ENCODE measurements at places on chromosomes 5 and 9.

DNA sequence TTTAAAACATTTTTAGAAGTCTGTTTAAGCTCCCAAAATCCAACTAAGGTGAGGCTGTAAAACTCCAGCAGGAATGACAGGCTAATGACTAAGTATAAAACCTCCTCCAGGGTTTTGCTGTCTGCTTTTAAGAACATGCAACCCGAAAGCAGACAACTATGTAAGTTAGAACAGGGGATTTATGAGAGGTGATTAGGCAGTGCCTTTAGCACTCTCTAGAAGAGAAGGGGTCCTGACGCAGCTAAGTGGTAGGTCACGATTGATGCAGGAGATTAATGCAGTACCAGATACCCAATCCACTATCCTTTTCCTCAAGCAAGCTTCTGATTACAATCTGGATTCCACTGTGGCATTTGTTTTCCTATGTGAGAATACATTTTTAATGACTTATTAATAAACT lies 25.9 kb downstream of the HOMER1 start:
- DNase-seq: no peak

- DNase-seq: peak; percentile 33
These were observed 10.5 kb upstream of the OLFM1 start for GRCh38 chr9:135076876-135077430.

- no peak for DNase-seq
These were observed 83.7 kb upstream of the IL12B start for GRCh38 chr5:159414021-159414420.

- no peak for DNase-seq
These were observed 25.9 kb downstream of the CSF1R start for GRCh38 chr5:150060471-150060870.

GRCh38 chr5:114649878-114650277 lies 288.0 kb downstream of the KCNN2 start:
- no peak for DNase-seq

- DNase-seq: no peak
These were observed 269.6 kb upstream of the DAP start for GRCh38 chr5:11030671-11031070.

DNA sequence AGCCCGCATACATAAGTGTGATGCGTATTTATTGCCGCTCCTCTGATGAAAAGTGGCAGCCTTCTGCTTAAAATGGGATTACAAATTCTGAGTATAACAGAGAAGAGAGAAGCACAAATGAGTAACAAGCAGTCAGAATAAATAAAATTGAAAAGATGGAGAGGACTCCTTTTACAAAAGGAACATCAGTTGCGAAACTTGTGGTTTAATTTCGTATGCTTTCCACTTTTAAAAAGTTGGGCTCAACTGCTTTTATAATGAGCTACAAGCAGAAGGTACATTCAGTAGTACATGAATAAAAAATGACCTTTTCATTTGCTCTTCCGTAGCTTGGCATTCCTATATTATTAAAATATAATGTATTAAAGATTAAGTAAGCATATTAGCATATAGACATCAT lies 320.0 kb downstream of the FBXL17 start:
- DNase-seq: no peak

DNA sequence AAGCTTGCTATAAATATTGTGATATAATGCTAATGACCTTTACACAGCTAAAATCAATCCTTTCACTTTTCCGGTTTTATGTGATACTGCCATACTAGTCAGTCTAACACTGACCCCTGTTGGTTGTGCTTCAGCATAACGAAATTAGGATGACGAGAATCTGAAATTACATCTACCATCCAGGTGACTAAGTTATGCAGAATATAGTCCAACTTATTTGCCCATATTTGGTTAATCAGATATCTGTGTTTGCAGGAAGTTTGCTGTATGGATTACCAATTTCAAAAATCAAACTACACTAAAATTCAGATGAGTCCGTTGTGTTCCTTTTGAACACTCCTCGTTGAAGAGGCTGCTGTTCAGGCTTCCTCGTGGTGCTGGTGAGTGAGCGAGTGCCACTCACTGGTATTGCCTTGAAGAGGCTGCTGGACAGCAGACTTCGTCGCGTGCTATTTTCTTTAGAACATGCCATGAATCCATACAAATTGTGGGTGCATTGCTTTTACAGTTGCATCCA lies 32.5 kb downstream of the TENT4A start:
- peak; percentile 39 for DNase-seq

- DNase-seq: no peak
These were observed 96.8 kb upstream of the MAP1B start for GRCh38 chr5:72010430-72010829.

- no peak for DNase-seq
These were observed 488.9 kb upstream of the TNC start for GRCh38 chr9:115606838-115607237.

- DNase-seq: no peak
These were observed 2.6 kb downstream of the GLIS3 start for GRCh38 chr9:4297151-4297785.

DNA sequence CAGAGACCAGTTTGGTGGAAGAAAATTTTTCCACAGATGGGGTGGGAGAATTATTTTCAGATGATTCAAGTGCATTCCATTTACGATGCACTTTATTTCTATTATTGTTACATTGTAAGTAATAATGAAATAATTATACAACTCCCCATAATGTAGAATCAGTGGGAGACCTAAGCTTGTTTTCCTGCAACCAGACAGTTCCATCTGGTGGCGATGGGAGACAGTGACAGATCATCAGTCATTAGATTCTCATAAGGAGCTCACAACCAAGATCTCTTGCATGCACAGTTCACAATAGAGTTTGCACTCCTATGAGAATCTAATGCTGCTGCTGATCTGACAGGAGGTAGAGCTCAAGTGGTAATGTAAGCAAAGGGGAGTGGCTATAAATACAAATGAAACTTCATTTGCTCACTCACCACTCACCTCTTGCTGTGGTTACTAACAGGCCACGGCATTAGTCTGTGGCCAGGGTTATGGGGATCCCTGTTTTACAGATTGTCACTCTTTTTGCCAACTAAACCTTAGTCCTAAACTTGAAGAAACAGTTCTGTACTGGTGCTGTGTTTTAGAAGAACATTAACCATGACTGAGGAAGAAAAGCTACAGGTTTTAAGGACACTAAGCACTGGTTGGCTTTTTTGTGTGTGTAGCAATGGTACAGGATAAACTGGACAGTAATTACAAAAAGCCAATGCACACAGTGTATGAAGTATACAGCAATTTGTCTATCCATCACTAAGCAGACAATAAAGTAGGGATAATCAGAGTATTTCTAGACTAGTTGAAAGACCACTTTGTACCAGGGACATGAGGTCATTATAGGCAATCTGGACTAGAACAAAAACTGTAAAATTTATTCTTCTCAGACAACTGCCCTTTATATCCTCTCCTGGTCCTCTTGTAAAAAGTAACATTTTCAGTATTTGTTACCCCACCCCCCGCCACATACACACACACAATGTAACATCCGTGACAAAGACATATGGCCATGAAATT lies 9.9 kb downstream of the TMEM232 start:
- no peak for DNase-seq

DNA sequence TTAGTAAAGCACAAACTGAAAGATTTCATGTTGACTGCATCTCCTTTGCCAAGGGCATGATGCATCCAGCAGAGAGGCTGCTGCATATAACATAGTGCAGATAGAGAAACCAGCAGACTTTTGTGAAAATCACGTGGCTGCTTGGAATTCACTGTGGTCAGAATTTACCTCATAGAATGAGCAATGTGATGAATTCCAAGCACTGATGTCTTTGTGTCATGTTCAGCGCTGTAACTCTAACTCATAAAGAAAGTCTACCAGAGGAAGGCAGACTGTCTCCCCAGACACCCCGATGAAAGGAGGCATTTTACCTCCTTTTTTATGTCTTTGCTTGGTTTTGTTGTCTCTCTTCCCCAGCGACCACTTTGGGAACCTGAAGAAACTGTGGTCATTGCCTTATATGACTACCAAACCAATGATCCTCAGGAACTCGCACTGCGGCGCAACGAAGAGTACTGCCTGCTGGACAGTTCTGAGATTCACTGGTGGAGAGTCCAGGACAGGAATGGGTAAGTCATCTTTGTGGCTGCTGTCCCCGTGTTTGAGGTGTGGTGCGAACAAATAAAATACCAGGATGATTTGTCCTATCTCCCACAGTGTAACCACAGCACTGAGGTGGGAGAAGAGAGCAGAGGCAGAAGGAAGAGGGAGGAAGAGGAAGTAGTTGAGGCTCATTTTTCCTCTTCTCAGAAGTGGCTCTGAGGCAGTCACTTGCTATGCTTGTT lies 42.0 kb downstream of the ITK start:
- no peak for DNase-seq

GRCh38 chr5:177303925-177304391 lies 359 bp downstream of the PRELID1 start:
- peak; percentile 31 for DNase-seq

GRCh38 chr9:90176901-90177300 lies 465.7 kb downstream of the DIRAS2 start:
- no peak for DNase-seq

GRCh38 chr5:72386639-72387038 lies 66.5 kb downstream of the PTCD2 start:
- DNase-seq: no peak

GRCh38 chr5:176697267-176697933 lies 50.1 kb downstream of the TSPAN17 start:
- no peak for DNase-seq

DNA sequence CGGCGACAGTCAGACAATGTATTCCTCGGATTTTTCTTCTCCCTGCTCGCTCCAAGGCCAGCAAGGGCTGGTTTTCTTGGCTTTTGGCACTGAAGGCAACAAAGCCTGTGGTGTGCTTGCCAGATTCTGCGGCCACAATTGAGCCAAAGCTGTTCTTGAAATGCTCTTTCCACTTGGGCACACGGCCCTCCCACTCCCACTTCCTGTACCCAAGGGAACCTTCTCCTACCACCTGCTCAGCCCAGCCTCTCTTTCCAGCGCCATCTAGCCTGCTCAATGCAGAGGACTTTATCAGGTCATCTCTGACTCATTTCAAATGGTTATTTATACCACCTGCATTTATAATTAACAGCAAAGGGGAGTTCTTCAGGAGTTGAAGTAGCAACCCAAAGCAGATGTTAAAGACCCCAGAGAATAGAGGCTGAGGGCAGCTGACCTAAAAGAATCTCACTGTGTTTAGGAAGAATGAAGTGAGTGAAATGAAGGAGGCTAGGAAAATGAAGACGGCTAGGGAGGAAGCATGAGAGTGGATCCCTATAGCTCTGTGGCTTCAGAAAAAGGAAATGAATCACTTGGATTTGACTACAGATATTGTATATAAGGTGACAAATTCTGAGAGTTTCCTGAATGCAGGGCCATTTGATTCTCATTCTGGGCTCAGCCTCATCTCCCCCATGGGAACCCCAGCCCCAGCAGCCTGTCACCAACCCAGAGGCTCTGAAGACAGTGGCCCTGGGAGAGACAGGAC lies 439.0 kb downstream of the ENC1 start:
- DNase-seq: no peak

GRCh38 chr5:11797132-11797531 lies 107.1 kb downstream of the CTNND2 start:
- no peak for DNase-seq

DNA sequence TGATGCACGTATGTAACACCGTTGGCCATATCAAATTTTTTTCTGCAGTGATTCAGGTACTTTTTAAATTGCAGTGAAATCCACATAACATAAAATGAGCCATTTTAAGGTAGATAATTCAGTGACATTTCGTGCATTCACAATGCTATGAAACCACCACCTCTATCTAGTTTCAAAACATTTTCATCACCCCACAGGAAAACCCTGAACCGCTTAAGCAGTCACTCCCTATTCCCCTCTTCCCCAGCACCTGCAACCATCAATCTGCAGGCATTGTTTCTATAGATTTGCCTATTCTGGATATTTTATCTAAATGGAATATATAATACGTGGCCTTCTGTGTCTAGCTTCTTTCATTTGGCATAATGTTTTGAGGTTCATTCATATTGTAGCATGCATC lies 79.2 kb downstream of the BOD1 start:
- DNase-seq: no peak

- DNase-seq: peak; percentile 78
These were observed 1.9 kb downstream of the SPARC start for GRCh38 chr5:151684690-151685361.

DNA sequence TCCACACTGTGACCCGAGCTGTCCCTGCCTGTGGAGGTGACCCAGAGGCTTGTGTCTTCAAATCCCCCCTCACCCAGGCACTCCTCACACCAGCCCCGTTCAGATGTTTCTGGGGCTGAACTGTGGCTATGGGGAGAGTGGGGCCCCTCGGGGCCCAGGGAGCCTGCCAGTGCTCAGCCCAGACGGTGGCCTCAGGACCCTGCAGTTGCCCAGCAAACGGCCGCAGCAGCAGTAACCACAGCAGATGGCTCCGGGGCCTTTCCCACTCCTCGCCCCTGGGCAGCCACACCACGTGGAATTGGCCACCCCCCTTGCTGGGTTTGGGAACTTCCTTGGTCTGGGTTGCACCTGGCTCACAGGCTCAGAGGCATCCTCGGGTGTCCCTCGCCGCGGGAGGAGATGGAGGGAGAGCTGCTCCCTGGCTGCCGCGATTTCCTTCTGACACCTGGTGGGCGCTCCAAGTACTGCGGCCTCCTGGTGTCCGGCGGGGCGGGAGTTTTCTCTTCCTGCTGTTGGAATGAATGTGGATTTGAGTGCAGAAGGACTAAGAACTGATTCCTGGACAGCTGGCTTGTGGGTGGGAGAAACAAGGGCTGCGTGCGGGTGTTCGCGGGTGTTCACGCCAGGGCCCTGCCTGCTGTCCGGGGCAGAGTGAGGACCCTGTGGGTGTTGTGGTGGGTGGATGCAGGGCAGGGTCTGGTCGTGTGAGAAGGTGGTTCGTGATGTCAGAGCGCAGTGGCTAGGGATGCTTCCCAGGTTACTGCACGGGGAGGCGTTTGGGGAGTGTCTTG lies 97.5 kb downstream of the COL5A1 start:
- peak; percentile 91 for DNase-seq

DNA sequence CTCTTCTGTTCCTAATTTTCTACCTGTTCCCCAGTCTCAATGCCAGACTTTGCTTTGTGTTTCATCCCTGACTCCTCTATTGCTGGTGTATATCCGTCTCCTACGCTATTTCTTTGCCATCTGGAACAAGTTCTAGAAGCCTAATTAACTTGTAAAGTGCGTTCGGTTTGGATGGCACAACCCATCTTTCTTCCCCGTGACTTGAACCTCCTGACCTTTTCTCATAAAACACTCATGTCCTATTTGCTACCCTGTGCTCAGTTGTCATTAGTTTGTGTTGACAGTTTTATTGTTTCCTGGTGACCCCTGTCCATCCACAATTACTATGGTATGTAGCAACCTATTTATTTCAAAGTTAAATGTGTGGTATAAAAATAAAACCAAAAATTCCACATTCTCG lies 323.5 kb downstream of the TLE4 start:
- peak; percentile 61 for DNase-seq

DNA sequence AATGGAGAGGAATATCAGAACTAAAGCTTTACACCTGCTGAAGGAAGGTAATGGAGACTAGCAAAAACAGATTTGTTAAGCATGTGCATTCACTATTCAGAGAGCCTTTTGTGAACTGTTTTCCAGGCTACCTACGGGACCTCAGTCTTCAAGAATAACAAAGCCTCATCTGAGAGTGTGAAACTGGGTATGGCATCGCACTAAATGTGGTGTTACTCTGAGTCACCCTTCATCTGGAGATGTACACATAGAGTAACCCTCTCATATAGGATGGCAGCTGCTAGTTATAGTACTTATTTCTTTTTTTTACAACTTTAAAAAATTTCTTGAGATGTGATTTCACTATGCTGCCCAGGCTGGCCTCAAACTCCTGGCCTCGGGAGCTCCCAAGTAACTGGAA lies 306.8 kb downstream of the ZNF608 start:
- DNase-seq: no peak

All from retina (tissue), 1 donor.